ENCODE measurements at places on chromosomes 7 and 10. TPM values are rescaled to one million over a fixed set of nuclear protein-coding genes. Genes with fewer than 3 reads are reported as not detected.

- peak; percentile 25 for DNase-seq
Observed at GRCh38 chr10:48215486-48216203, 58.9 kb downstream of the FRMPD2 start.

- no peak for DNase-seq
Observed at GRCh38 chr7:127632276-127632910, 14.5 kb upstream of the PAX4 start.

DNA sequence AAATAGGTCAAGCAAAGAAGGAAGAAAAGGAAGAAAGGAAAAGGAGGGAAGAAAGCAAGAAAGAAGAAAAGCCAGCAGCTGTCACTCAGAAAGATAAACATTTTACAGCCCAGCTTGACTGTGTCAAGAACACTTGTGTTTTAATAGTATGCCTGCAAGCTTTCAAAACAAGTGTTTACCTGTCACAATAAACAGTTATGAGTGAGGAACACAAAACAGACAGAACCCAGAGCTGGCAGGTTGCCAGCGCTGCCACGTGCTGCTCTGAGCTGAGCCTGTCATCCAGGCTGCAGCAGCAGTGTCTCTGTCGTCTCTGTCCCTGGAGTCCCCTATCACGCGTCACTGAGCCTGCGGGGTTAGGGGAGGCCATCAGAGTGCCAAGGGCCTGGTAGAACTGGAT is 827.6 kb upstream of the AUTS2 start:
- peak; percentile 60 for DNase-seq

DNA sequence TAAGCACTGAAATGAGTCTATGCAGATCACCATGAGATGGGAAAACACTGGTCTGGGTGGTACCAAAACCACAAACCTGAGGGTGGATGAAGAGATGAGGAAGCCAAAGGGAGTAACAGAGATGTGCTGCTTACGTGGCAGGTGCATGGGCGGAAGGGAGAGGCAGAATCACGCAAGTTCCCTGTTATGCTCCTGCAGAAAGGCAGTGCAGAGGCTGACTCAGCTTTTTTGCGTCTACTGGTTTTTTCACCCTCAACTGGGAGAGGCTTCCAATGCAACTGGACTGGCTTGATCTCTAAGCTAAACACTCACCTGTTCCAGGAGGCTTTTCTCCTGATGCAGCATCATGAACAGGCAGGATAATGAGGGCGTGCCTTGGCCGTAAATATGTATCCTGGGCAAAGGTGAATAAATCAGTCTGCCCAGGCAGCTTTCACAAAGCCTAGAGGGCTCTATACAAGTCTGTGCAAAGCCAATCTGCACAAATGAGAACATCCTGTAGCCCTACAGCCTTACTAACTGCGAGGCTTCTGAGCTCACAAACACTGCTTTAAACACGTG is 95.4 kb upstream of the AFAP1L2 start:
- no peak for DNase-seq

- no peak for DNase-seq
Observed at GRCh38 chr10:32332299-32332750, 14.6 kb downstream of the EPC1 start.

DNA sequence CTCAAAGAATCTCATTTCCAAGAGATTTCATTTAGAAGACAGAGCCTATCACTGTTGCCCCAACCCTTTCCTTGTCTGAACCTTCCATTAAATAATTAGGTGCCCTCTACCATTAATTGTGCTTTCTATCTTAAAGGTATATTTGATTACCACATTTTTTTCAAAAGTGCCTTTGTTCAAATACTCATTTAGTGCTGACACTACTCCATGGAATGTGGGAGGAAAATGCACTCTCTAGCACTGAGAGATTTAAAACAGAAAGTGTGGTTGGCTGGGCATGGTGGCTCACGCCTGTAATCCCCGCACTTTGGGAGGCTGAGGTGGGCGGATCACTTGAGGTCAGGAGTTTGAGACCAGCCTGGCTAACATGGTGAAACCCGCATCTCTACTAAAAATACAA is 119.8 kb downstream of the CACNA2D1 start:
- DNase-seq = no peak

Gene CCDC146
- total RNA-seq = 4.7 TPM

Gene WDFY4
- 3.8 TPM for total RNA-seq

All from left cardiac atrium (tissue), 4 donors.